ENCODE measurements at places on chromosomes 3 and 15.

DNA sequence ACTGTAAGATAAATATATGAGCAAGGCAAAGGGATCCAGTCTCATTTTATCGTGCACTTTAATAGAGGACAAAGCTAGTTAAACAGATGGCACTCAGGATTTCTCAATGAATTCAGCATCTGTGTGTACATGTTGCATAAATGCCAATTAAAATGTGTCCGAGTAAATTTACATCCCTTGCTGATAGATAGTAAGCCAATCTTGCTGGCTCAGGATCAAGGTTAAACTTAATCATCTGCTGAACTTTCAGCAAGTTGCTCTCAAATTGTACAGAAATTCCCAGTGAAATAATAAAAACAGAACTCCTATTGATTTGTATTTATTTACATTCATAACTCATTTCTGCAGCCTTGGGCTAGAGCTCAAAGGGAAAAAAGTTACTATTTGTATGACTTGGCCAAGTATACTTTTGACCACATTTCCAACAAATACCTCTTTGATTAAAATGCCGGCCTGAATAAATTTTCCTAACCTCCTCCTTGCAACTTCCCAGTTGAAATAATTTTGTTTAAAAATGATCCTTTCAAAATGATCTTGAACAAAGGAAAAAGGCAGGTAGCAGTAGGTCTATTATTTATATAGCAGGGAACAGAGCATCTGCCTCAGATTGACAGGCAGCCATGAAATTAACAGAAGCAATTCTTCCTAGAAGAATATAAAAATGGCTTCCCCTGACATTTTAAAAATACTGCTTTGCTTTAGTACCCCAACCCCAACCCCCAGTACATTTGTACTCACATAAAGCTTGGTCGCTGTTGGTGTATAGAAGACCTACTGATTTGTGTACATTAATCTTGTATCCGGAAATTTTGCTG lies 1001.9 kb downstream of the ROBO1 start:
- no peak for DNase-seq

GRCh38 chr15:55389264-55389607 lies 18.9 kb downstream of the CCPG1 start:
- DNase-seq: no peak

- no peak for DNase-seq
These were observed 135.0 kb downstream of the IMPG2 start for GRCh38 chr3:101185341-101185740.

DNA sequence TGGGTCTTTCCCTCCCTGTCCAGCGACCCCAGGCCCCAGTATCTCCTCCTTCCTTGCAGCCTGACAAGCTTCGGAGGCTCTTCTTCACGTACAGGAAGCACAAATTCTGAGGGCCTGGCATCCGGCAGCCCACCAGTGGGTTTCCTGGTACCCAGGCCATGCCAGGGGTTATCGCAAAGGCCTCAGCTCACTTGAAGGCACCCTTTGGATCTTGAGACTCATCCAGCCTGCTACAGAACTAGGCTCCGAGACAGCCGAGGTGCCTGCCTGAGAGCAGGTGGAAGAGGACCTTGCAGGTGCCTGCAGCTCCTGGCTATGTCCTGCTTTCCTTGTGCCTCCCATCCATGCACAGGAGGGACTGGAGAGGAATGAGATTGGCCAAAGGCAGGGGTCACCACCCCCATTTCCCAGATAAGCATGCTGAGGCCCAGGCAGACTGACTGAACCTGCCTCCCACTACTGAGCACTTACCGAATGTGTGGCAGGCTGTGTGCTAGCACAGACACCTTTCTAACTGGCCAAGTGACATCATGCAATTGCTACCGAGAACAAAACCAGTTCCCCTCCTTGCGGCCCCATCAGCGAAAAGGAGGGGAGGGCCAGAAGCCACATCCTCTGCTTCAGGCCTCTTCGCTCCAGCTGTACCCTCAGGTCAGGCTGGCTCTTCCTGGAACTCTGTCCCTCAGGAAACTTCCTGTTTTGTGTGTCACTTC lies 11.2 kb downstream of the SH2D7 start:
- DNase-seq: no peak

GRCh38 chr3:89411201-89411600 lies 303.8 kb downstream of the EPHA3 start:
- DNase-seq: no peak

DNA sequence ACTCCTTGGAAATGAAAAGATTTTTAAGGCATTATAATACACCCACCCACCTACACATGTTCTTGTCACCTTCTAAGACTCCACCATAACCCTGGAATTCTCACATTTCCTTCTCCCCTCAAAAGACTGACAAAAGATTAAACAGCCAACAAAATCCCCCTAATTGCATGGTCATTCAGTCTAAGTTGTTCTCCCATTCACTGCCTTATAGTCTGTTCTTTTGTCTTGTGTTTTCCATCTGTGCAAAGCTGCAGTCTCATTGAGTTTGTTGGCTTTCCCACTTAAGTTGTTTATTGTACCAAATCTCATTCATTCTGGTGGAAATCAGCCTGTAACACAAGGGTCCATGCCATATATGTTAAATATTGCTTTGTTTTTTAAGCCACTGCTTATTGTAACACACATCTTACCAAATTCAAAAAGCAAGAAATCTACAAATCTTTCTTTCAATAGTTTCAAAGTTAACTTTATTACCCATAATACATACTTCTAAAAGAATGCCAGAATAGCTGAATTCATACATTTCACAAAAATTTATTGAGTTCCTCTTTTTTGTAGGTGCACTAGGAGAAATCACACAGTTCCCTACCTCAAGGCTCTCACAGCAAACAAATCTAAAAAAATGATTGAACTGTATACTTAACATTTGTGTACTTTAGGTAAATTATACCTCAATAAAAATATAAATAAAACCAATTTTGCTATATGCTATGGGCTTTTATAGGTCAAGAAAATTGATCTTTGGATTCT lies 2.4 kb upstream of the RCN2 start:
- no peak for DNase-seq

- DNase-seq: no peak
These were observed at the start of gene AMOTL2 for GRCh38 chr3:134374105-134374790. AMOTL2 (minus strand) TSS chr3:134374447; CDS start chr3:134371433, 3,014 bp downstream.

DNA sequence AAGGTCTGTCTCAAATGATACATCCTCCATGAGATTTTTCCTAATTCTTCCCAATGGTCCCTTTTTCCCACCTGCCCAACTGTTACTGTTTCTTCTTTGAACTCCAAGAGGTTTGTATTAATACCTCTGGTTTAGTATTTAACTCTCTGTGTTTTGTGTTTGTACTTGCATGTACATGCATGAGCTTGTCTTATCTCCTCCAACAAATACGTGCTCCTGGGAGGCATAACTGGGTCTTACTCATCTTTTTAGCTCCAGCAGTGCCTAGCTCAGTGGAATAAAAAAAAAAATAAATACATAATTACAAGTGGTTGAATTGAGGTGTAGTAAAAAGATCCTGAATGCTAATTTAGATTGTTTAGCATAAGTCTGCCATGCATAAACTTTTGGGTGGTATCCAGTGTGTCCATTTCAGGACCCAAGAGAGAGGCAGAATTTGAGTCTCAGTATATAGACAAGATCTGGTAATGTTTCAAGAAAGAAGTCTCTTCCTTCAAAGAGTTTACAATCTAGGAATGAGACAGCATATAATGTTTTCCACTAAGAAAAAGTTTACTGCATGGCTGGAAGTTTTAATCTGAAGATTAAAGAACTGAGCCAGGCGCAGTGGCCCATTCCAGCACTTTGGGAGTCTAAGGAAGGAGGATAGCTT lies 1.7 kb upstream of the LYSMD2 start:
- no peak for DNase-seq

DNA sequence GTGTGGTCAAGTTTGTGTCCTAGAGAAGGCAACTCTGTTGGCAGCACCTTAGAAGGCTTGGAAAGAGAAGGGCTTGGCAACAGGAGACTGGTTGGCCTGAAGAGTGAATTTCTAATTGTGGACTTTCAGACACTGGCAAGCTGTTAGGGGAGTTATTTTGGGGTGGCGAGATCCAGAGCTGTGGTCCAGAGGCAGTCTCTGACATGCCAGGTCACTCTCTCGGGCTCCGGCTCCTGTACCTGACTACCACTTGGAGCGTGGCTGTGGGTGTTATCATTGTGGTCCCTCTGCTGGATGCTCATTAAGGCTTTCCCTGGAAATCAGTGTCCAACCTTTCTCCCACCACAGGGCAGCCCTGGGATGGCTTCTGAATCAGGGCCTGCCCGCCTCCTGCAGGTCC lies 209.0 kb downstream of the SLCO3A1 start:
- no peak for DNase-seq

GRCh38 chr15:93330912-93331544 lies 242.0 kb upstream of the RGMA start:
- no peak for DNase-seq

DNA sequence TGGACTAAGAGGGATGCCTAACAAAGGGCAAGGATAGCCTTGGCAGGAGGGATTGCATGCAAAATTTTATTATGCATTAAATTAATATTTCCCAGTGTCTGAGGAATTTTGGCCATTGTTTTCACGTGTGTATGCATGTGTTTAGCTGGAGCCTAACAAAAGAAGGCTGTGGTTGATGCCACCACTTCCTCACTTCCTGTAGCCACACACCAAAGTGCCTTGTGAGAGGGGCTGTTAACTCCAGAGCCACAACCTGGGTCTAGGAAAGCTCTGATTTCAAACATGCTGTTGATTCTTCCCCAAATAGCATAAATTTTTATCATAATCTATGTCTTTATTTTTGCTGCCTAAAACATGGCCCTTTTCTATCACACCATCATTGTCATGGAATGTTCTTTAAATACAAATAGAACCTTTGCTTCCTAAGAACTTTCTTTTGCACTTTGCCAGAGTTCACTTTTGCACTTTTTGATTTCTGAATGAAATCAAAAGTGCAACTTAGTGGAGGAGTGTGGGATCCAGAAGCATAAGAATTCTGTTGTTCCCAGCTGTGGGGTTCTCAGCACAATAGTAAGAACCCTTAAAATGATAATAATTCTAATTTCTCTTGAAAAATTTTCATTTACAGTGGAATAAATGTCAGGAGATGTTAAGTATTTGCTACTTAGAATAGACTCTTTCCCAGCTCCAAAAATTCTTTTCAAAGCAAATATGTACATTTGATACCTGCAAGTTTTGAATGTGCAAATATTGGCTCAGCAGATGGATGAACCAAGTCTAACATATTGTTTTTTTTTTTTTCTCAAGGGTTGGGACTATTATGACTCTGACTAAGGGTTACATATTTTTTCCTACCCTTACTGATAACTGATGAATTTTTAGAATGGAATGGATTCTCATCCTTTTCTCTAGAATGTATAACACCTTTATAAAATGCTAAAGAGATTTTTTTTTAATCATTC lies 35.6 kb upstream of the SPTSSB start:
- no peak for DNase-seq

DNA sequence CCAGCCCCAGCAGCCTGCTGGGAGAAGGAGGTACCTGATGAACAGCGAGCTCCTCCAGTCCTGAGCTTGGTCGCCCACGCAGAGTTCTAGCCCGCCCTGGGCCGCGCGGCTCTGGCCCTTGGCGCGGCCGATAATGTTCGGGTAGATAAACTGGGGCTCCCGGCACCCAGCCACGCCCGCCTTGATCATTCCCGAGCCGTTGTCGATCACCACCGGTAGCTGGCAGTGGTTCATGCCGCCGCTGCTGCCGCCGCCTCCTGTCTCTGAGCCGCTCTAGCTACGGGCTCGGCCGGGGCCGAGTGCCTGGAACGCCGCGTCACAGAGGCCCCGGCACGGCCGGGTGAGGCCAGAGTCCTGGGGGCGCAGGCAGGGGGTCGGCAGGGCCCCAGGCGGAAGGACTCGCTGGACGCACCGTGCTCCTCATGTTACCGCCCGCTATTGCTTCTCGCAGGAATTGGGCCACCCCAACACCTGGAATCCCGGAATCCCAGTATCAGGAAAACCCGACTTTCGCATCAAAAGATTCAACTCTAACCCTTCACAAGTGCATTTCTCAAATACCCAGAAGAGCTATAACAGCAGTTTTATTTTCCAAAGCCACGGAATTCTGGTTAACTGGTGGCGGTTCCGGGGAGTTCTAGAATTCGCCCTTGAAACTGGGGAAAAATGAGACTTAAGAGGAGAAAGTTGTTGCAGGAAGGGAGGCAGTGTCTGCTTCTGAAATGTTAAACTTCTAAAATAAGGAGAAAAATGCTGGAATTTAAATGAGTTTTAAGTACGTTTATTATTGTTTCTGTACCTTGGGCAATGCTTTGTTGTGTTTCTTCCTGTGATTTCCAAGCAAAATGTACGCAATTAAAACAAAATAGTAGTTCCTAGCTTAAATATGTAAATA lies at the start of gene ACTRT3:
Gene ACTRT3, minus strand, starts transcription at position 275 of the 895 bp plus-strand sequence. Its CDS starts 41 bp downstream, at position 234.
- DNase-seq: peak; percentile 50

- DNase-seq: no peak
These were observed 466.0 kb downstream of the NLGN1 start for GRCh38 chr3:173863551-173863950.

DNA sequence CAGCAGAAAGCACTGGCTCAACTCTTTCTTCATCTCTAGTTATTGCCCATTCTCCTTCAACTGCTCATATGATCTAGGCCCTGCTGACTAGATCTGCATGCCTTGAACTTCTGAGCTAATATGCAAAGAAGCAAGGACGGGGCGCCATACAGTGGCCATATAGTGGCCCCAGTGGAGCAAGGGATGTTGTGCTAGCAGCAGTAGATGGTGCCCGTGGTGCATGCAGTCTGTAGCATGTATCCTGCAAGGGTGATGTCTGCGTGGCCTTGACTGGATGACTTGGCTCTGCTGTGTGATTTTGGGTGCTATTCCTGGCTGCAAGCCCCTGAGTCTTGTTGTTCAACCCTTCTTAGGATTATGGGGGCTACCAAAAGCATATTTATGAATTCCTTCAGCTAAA lies 12.2 kb upstream of the NMD3 start:
- DNase-seq: no peak

- no peak for DNase-seq
These were observed 325.0 kb downstream of the SATB1 start for GRCh38 chr3:18100121-18100520.

GRCh38 chr3:184812662-184813042 lies 686 bp downstream of the VPS8 start:
- DNase-seq: no peak

GRCh38 chr3:128504533-128504915 lies 11.5 kb upstream of the GATA2 start:
- no peak for DNase-seq

- no peak for DNase-seq
These were observed 9.0 kb downstream of the MYD88 start for GRCh38 chr3:38147421-38147820.

DNA sequence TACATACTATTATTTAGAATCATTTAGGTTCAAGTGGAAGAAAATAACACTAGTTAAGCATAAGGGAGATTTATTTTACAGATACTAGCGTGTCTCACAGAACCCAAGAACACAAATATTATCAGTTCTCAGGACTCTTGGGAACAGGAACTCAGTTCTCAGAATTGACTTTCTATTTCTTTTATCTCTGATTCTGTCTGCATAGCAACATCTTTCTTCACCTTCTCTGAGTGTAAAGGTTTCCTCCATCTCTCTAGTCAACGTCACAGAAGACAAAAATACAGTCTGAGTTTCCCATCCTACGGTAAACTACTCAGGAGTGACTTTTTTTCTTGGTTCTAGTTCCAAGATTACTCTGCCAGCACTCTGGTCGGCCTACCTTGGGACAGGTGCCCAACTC lies 220.0 kb downstream of the SV2B start:
- no peak for DNase-seq

- DNase-seq: no peak
These were observed 4.9 kb upstream of the TBC1D5 start for GRCh38 chr3:17747174-17747889.

GRCh38 chr15:48653913-48654670 lies 8.6 kb upstream of the FBN1 start:
- no peak for DNase-seq

- DNase-seq: no peak
These were observed 22.3 kb downstream of the STIMATE start for GRCh38 chr3:52874864-52875587.
